ENCODE measurements at places on chromosomes 7 and 10.

GRCh38 chr10:68924593-68924992 lies 23.5 kb downstream of the DDX50 start:
- DNase-seq = no peak

- no peak for DNase-seq
Observed at GRCh38 chr10:104284846-104285245, 15.9 kb downstream of the GSTO2 start.

DNA sequence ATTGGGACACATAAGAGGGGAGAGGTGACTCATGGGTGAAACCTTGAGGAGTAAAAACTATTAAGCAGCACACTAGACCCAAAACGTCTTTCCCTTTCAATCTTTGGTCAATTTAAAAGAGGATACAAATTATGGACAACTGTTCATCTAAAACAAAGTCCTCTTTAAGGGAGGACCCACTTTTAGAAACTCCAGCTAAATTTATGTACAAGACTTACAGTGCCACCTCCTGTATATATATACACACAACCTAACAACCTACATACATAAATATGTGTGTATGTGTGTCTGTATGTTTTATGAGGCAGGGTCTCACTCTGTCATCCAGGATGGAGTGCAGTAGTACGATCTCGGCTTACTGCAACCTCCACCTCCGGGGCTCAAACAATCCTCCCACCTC lies 18.1 kb upstream of the ZC3HAV1 start:
- no peak for DNase-seq

DNA sequence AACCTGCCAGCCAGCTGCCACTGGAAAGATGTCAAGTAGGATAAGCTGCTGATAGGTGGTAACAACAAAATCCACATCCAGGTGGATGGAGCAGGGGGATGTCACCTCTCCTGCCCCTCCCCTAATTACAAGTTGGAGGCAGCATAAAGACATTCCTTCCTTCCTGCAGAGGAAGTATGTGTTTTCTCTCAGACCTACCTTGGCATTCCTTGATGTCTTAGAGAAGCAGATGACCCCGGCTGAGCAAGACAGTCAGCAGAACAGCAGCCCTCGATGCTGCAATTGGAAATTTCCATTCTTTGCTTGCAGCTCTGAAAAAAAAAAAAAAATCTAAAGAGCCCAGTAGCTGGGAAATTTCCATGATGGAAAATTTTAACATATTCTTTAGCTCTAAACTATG lies 137.5 kb upstream of the MKLN1 start:
- no peak for DNase-seq

- peak; percentile 4 for DNase-seq
Observed at GRCh38 chr7:158240801-158241200, 346.8 kb downstream of the PTPRN2 start.

DNA sequence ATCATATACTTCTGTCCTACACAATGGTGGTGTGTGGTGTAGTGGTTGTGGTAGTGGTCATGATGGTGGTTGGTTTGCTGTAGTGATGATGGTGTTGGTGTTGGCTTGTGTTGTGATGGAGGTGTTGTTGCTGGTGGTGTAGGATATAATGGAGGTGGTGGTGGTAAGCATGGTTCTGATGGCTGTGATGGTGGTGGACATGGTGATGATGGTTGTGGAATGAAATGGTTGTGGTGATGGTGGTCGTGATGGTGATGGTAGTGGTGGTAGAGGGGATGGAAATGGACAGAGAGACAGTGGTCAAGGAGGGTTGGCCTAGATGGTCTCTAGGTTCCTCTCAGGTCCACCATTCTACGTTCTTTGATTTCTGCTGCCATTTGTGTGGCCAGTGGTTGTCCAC lies 44.7 kb downstream of the FAM241B start:
- no peak for DNase-seq

- DNase-seq = no peak
Observed at GRCh38 chr10:6198171-6198570, 4.6 kb upstream of the PFKFB3 start.

- DNase-seq = no peak
Observed at GRCh38 chr10:116253716-116254115, 19.3 kb downstream of the GFRA1 start.

- peak; percentile 48 for DNase-seq
Observed at GRCh38 chr7:98211221-98211675, at the start of gene BHLHA15. Gene BHLHA15, plus strand, starts transcription at chr7:98211439. Its CDS starts 871 bp downstream, at chr7:98212310.

Measured in K562 (cell line).